ENCODE measurements at places on chromosomes 3 and 15.

DNA sequence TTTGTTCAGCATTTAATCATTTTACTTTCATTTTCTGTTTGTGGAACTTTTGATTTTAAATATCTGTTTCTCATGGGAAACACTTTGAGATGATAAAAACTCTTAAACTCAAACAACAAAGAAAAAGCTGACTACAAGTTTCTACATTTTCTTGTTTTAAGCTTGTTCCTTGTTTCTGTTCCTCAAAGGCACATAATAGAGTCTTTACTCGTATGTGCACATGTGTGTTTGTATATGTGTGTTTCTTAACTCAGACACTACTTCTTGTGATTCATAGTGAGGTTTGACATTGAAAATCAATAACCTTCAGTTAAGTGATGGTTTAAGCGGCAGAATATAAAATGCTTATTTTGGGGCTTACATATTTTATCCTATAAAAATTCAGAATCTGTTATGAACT is 786.7 kb upstream of the EPHA6 start:
- no peaks in the 10 kb centered on the region for H3K4me1 ChIP-seq
- H3K4me3 ChIP-seq = no peak overlapping the region
- no peak for DNase-seq
- no peaks in the 10 kb centered on the region for H3K36me3 ChIP-seq

DNA sequence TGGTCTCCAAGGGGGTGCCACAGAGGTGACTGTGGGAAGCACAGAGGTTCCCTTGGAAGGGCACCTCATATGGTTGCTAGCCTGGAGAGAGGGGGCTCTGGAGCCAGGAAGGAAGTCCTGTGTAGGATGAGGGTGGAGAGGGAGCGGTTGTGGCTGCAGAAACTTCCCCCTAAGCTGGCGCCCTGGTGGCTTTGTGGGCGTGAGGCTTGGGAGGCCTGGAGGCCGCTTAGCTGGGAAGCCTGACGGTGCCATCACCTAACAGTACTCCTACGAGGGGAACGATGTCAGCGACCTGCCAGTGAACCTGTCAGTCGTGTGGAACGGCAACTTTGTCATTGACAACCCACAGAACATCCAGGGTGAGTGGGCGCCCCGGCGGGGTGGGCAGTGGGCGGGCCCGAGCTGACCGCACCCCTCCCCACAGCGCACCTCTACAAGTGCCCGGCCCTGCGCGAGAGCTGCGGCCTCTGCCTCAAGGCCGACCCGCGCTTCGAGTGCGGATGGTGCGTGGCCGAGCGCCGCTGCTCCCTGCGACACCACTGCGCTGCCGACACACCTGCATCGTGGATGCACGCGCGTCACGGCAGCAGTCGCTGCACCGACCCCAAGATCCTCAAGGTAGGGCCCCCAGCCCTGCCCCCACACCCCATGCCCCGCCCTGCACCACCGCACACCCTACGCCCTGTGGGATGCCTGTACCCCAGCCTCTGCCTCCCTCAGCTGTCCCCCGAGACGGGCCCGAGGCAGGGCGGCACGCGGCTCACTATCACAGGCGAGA is 31.0 kb downstream of the PLXNA1 start:
- DNase-seq = no peak
- H3K27me3 ChIP-seq = no peaks in the 10 kb centered on the region
- H3K4me1 ChIP-seq = no peaks in the 10 kb centered on the region
- H3K27ac ChIP-seq = no peak overlapping the region
- peaks cover 84% of the 10 kb centered on the region for H3K36me3 ChIP-seq
- H3K4me3 ChIP-seq = no peak overlapping the region

DNA sequence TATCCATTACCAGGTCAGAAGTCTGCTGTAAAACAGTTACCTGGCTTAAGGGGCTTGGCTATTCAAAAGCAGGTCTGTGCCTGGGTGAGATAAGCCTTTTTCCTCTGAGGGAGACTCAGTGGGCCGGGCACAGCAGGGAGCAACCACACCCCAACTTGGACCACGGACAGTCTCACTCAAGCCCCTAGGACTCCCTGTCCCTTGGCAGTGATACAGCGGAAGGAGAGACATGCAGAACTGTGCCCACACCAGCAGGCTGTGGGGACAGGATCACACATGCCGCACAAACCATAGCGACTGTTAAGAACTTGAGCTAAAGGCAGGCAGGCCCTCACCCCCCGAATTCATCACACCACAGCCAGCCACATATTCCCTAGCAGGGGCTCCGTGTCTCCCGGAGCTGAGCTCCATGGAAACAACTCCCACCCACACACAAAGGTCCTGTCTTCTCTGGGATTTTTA is 2.8 kb upstream of the GP5 start:
- peaks cover 33% of the 10 kb centered on the region for H3K4me1 ChIP-seq
- H3K27me3 ChIP-seq = peaks cover 5% of the 10 kb centered on the region
- no peak overlapping the region for H3K4me3 ChIP-seq
- DNase-seq = no peak
- peaks cover 22% of the 10 kb centered on the region for H3K36me3 ChIP-seq

DNA sequence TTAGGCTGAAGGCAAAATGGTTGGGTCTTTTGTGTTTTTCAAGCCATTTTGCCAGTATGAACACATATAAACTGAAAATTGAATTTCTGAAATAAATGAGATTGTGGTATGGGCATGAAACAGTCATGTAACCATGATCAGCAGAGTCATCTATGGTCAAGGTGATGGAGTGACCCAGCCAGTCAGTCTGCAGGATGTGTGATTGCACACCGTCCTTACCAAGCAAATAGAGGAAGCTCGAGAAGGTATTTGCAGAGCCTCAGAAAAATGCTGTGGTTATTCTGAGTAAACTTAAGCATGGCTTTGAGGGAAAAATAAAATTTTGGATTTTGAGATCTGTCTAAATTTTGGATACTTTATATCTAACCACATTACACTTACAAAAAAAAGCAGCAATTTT is 95.9 kb upstream of the RNF7 start:
- DNase-seq = no peak
- no peaks in the 10 kb centered on the region for H3K4me1 ChIP-seq
- no peaks in the 10 kb centered on the region for H3K36me3 ChIP-seq
- no peak overlapping the region for H3K4me3 ChIP-seq
- H3K27me3 ChIP-seq = no peaks in the 10 kb centered on the region
- no peak overlapping the region for H3K27ac ChIP-seq

- peak overlapping the region; percentile 80 for H3K27ac ChIP-seq
- H3K4me3 ChIP-seq = no peak overlapping the region
- H3K36me3 ChIP-seq = peaks cover 2% of the 10 kb centered on the region
- no peak for DNase-seq
Observed at GRCh38 chr3:182911782-182912111, 68.6 kb downstream of the DCUN1D1 start.

DNA sequence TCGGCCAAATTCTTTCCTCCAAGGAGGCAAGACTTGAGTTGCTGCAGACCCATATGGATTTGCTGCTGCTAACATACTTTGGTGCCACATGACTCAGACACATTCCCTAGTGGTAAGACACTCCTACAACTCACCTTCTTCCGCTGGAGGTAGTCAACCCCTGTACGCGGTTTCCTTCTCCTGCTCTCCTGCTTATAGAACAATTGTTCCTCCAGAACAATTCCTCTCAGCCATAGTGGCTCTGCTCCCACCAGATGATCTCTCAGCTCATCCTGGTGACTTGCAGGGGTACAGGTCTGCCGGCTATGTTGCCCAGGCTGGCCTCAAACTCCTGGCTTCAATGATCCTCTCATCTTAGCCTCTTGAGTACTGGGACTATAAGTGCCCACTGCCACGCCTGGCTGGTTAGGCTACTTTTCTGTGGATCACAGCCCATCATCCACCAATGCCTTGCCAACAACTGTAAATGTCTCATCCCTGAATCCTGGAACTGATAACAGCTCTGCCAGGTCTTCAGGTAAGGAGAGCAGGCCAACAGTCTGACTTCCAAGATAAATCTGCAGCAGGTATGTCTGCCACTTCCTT is 2.4 kb upstream of the CXCR6 start:
- no peaks in the 10 kb centered on the region for H3K27me3 ChIP-seq
- no peak for DNase-seq
- H3K4me3 ChIP-seq = no peak overlapping the region
- H3K36me3 ChIP-seq = peaks cover 67% of the 10 kb centered on the region

DNA sequence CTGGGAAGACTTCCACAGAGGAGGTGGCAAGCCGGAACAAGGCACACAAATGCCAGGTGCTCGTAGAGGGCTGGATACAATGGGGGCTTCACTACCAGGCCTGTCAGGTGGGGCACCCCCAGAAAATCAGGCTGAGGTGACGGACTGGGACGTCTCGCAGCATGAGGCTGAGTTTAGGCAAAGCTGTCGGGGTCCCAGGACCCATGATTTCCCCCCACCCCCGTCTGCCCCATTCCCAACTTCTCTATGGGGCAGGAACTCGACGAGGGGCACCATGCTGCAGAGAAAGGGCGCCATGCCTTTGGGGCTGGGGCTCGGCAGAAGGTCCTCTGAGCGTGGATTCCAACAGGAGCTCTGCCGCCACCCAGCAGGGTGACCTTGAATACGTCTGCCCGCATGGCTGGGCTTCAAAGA is 65.7 kb upstream of the HES1 start:
- DNase-seq = no peak
- peaks cover 40% of the 10 kb centered on the region for H3K27me3 ChIP-seq
- no peaks in the 10 kb centered on the region for H3K36me3 ChIP-seq

DNA sequence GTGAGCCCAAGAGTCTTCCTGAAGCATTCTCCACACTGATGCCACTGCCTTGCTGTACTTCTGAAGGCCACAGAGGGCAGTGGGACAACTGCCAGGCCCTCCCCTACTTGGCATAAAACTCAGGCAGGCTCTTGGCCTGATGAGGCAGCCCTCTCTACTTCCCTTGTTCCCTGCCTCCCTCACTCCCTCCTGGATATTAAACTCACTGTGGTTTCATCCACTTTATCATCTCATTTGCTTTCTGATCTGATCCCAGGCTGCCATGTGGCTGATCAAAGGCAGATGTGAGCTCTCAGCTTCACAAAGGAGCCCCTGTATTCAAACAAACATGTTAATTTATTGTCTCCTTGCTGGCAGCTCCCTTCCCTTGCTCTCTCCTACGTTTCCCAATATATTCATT is 533.5 kb downstream of the IGSF11 start:
- no peak overlapping the region for H3K27ac ChIP-seq
- H3K4me1 ChIP-seq = no peaks in the 10 kb centered on the region
- H3K4me3 ChIP-seq = no peak overlapping the region
- H3K36me3 ChIP-seq = no peaks in the 10 kb centered on the region

DNA sequence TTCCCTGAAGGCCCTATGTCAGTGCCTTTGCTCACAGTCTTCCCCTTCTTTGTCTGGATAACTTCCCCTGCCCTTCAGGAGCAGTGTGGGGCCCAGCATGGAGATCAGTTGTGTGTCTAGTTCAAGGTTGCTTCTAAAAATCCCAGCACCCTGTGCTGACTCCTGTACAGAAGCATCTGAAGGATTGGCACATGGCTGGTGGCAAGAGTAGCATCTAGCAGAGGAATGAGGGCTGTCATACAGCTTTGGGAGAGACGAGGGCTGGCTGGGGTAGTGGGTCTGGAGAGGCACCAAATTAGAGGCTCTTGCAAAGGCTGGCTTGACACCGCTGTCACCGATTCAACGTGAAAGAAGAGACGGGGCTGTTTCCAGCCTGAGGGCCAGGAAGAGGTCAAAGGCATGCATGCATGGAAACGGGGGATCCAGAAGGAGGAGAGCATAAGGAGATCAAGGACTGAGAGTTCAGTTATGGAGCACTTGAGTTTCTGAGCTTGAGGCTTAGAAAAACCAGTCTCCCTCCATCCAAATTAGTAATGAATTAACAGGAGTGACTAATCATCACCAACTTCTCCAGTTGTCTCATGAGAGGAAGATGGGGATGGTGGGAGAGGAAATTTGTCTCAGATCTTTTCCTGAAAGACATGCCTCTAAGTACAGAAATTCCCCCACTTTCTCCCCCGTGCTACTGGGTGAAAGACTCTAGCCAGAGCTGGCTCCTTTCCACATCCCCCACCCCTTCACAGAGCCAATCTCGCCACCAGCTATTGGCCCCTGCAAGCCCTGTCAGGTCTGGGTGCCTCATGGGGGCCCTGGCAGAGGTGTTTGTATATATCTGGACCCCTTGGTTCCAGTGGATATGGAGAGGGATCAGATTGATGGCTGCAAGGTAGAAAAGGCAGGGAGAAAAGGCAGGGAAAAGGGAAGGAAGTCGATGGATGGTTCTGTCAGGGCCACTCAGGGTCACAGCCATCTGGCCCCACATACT is 45.9 kb downstream of the SLCO2A1 start:
- no peak overlapping the region for H3K27ac ChIP-seq
- no peaks in the 10 kb centered on the region for H3K4me1 ChIP-seq
- H3K27me3 ChIP-seq = no peaks in the 10 kb centered on the region
- DNase-seq = no peak

DNA sequence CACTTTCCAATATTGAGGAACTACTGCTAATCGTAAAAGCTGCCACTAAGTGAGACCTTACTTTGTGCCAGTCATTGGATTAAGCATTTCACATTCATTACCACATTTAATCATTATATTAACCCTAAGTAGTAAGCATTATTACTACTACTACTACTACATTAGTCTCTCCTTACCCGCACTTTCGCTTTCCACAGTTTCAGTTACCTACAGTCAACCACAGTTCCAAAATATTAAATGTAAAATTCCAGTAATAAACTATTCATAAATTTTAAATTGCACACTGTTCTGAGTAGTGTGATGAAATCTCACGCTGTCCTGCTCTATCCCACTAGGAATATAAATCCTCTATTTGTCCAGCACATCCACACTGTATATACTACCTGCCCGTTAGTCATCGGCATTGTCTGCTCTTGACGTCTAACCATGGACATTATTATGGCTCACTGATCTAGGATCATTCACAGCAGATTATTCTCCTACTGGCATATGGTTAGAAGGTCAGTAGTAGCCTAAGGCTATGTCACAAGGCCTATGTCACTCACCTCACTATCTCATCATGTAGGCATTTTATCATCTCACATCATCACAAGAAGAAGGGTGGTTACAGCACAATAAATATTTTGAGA is 121.1 kb downstream of the GSK3B start:
- H3K36me3 ChIP-seq = peaks cover 3% of the 10 kb centered on the region
- no peak overlapping the region for H3K4me3 ChIP-seq
- H3K27me3 ChIP-seq = no peaks in the 10 kb centered on the region
- no peak for DNase-seq
- no peak overlapping the region for H3K27ac ChIP-seq

DNA sequence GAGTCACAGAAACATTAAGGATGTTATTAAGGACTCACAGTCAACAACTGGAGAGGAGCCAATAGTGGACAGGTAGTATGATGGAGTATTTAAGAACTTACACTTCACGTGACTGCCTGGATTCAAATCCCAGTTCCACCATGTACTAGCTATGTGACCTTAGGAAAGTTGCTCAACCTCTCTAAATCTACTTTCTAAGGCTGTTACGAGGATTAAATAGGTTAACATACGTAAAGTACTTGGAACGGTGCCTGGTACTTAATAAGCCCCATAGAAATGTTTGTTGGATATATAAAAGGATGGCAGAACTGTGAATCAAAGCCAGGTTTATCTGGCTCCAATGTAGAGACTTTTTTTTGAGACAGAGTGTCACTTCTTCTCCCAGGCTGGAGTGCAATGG is 24.4 kb downstream of the THRB start:
- no peaks in the 10 kb centered on the region for H3K36me3 ChIP-seq
- DNase-seq = no peak
- H3K27ac ChIP-seq = no peak overlapping the region

All from DND-41 (cell line).